Transverse colon (tissue), 4 donors: ENCODE measurements at places on chromosomes 12 and 14. TPM values are rescaled to one million over a fixed set of nuclear protein-coding genes. Genes with fewer than 3 reads are reported as not detected.
A peak's percentile ranks its signal among the peaks of the same experiment; 100 is the strongest.

DNA sequence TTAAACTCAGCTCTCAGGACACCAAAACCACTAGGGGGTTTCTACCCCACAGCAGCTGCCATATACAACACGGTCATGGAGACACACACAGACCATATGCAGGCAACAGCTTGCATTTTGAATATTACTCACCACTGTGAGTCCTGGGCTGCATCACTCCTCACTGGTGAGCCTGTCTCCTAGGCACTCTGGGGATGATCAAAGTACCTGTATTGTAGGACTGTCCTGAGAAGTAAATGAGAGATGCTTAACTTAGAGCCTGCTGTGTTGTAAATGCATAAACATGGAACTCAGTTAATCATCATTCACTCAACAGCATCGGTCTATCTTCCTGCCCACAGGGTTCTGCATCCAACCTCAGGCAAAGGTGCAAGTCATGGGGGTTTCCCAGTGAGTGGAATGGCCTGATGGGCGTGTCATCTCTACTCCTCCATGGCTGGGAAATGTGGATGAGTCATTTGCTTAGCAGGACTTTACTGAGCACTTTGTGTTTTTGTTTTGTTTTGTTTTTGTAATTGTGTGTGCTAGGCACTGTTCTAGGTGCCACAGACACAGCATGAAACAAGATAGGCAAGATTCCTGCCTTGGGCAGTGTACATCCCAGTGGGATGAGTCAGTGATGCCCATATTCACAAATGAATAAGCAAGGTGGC is 1141.2 kb upstream of the TMEM132C start:
- DNase-seq, result peak; percentile 14

DNA sequence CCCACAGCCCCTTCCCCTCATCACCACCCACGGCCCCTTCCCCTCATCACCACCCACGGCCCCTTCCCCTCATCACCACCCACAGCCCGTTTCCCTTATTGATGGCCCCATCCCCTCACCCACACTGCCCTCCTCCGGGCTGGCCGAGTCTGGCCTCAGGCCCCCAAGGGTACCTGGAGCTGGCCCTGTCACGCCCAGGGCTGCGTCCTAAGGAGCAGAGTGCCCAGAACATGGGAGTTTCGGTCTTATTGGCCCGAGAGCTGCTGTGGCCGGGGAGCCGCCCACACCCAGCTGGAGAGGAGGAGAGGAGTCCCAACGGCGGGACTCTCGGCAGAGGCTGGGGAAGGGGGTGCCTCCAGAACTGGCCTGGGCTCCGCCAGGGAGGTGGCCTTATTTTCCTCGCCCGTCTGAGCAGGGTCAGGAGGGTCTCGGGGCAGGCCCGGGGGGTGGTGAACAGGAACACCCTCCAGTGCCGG is 182.3 kb downstream of the KIF26A start:
- DNase-seq, result no peak

- DNase-seq, result no peak
Observed at GRCh38 chr12:131347732-131348131, 363.2 kb upstream of the SFSWAP start.

GRCh38 chr14:23346693-23347405 is 5.8 kb downstream of the SLC22A17 start:
- DNase-seq, result no peak

DNA sequence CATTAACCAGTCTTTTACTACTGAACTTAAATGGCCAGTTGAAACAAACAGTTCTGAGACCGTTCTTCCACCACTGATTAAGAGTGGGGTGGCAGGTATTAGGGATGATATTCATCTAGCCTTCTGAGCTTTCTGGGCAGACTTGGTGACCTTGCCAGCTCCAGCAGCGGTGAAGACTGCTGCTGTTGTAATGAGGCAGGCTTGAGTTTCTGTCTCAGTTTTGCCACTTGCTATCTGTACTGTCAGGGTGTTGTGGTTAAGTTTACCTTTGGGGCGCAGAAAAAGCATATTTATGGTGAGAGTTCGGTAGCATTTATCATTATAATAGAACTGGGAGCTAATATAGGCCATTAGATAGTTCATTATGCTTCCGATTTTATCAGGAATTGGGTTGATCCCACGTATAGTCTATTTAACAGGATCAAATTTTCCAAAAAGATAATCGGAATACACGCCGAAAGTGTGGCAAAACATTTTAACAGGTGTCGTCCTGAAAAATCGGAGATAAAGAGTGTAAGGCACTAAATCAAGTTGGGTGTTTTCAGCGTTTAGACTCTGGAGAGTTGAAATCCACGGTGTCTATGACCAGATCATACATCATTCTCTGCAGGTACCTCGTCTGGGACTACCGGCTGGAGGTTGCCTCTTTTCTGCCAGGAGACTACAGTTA is 688 bp upstream of the NECAP1 start:
- peak; percentile 36 for DNase-seq

DNA sequence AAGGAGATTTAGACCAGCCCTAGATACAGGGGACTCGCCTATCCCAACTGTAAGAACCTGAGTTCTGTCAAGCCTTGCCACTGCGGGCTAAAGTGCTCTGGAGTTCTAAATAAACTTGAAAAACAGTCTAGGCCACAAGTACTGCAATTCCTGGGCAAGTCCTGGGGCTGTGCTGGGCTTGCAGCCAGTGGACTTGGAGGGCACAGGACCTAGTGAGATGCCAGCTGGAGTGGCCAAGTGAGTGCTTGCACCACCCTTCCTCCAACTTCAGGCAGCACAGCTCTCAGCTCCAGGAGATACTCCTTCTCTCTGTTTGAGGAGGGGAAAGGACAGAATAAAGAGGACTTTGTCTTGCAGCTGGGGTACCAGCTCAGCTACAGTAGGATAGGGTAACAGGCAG is 307.6 kb upstream of the FBXO33 start:
- DNase-seq, result no peak

DNA sequence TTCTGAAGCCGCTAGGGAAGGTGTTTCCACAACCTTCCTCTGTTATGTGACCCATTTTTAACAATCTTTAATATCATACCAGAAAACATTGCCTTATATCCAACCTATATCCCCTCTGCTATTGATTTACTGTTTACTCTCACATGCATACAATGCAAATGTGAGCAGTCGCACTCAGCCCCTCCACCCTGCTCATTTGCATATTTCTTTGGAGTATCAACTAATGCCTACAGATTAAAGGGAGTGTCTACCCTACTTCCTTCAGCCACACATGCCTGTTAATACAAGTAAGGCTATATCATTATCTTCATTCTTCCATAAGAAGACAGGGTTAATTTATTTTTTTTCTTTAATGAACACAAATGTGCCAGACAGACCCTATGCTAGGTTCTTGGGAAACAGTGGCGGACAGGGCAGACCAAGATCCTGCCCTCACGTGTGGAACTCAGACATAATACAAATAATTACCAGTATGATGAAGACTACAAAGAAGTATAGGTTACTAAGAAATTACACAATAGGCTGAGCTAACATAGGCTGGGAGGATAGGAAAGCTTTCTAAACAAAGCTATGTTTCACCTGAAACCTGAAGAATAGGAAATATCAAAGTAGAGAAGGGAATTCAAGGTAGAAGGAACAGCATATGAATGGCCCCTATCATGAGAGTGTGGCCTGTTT is 107.3 kb upstream of the MDM1 start:
- no peak for DNase-seq

DNA sequence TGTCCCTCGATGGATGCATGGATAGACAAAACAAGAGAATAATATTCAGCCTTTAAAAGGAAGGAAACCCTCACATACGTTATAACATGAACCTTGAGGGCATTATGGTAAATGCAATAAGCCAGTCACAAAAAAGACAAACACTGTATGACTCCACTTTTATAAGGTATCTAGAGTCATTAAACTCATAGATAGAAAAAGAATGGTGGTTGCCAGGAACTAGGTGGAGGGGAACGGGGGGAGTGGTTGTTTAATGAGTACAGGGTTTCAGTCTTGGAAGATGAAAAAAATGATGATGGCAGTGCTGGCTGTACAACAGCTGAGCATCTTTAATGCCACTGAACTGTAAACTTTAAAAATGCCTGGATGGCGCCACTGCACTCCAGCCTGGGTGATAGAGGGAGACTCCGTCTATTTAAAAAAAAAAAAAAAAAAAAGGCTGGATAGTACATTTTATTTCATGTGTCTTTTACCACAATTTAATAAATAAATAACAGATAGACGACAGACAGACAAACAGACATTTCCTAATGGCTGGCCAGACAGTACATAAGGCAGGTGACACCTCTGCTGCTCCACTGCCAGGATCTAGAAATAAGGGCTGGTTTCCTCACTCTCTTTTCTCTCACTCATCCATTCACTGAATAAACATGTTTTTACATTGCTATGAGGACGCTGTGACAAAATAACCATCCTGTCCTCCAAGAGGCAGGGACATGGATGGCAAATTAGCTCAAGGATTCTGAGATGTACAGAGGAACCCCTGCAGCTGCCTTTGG is 118.8 kb downstream of the FOXN3 start:
- no peak for DNase-seq

DNA sequence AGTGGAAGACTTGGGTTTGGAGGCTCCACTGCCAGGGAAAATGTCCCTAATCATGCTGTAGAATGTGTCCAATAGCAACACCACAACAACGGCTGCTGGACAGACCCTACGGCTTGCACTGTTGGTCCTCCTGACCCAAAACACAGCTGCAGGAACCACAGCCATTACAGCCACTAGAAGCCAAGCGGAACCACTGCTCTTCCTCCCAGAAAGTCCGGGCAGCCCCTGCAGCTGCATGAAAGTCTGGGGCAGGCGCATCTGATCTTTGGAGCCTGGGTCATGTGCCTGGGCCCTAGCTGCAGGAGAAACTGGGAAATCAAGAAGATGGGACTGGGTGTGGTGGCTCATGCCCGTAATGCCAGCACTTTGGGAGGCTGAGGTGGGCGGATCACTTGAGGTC is 124.7 kb upstream of the METAP2 start:
- no peak for DNase-seq

DNA sequence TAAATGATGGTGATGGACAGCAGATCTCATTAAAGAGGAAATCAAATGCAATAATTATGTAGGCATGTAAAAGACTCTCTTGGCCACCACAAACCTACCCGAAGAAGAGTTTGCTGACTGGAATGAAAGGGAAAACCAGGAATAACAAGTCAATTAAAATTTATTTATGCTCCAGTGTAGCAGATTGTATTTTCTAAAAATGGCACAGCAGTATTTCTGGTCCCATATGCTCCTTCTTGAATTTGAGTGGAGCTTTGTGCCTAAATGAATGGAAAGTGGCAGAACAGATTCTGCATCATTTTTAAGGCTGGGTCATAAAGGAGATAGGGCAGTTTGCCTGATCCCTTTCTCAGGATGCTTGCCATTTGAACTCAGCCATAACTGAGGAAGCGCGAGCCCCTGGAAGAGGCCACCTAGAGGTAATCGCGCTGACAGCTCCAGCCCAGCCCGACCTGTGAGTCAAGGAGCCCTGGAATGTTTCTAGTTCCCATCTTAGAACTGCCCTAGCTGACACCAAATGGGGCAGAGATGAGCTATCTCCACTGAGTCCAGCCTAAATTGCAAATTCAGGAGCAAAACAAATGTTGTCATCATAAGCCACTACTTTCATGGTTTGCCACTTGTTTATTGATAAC is 229.2 kb upstream of the TMTC1 start:
- no peak for DNase-seq

DNA sequence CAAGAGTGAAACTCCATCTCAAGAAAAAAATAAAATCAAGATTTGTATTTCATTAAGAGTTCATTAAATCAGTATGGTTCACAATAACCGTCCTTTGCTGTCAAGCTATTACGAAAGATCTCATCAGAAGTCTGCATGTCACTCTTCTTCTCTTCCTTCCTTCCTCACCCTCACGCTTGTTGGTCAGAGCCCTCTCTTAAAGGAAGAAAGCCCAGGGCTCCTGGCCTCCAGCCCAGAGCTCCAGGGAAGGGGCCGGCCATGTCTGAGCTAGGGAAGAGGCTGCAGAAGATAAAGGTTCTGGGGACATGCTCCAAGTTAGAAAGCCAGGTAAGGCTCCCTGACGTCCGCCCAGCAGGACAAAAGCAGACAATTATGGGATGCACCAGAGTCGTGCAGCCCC is 43.1 kb upstream of the DLK1 start:
- no peak for DNase-seq

DNA sequence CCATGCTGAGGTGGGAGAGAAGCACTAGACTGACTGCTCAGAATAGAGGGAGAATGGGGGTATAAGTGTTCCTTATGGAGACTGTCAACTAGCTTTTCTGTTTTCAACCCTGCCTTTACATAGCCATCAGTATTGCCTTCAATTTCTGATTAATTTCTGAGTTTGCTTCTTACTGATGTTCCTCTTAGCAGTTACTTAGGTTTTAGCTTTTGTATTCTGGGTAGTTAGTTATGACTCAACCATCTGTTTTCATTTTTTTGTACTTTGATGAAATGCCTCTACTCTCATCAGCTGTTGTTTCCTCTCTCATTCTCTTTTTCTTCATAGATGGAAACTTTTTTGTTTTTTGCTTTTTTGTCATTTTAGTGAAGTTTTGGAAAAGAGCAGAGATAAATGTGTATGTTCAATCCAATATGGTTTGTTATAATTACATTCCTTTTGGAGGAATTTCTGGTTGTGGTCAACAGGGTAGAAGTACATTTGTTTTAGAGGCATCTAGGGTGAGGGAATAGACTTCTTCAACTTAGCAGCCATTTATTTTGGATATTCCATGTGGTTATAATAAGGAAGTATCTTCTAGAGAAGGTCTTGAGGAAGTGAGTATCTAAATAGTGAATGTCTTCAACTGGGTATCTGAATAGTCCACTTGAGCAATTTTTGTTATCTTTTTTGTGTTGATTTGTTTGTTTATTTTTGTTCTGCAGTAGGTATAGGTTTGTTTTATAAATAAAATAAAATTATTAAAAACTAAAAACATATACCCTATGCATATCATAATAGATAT is 29.6 kb downstream of the PMCH start:
- no peak for DNase-seq

DNA sequence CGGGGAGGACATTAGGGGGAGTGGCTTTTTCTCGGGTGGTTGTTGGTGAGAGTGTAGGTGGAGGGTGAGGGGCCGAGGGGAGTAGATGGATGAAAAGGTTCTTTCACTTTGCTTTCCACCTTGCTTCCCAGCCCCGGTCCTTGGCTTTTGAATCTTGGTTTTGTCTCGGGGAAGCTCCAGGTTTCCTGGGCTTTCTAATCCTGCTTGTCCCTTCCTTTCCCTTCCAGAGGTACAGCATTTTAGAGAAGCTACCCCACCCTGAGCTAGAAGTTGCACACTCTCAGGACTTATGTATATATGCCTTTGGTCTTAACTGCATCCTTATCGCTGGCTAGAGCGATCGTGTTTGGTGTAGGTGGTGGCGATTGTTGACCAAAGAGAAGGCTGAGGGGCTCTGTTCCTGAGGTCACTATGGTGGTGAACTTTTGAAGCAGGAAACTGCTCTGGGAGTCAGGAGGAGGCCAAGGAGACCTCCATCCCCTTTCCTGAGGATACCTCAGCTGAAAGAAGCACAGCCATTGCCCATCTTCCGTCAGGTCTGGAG is 862 bp downstream of the PIP4K2C start:
- DNase-seq, result no peak

The RBM19 gene
- 25.6 TPM for total RNA-seq

The PPM1H gene
- total RNA-seq, result 3.2 TPM

The SLCO1A2 gene
- total RNA-seq, result not detected

The SCNN1A gene
- total RNA-seq, result 757 TPM

The GALNT8 gene
- 7.5 TPM for total RNA-seq

The FERMT2 gene
- 74.1 TPM for total RNA-seq

The FCF1 gene
- total RNA-seq, result 0.37 TPM

The KITLG gene
- total RNA-seq, result 42.1 TPM
